ENCODE measurements at places on chromosomes 7 and 10.

GRCh38 chr7:119514326-119514725 is 758.6 kb upstream of the KCND2 start:
- DNase-seq: no peak

- DNase-seq: no peak
Observed at GRCh38 chr10:15624401-15625196, 95.1 kb downstream of the ITGA8 start.

- DNase-seq: no peak
Observed at GRCh38 chr10:28494420-28494819, 38.5 kb upstream of the WAC start.

- DNase-seq: no peak
Observed at GRCh38 chr7:155255621-155256020, 42.1 kb upstream of the INSIG1 start.

GRCh38 chr7:64880322-64881297 is 22.5 kb upstream of the ZNF273 start:
- DNase-seq: no peak

Data from glutamatergic neuron (in vitro differentiated cells).